MM.1S (cell line): ENCODE measurements at places on chromosomes 4 and X.

- no peak for DNase-seq
These were observed 87.8 kb downstream of the PACRGL start for GRCh38 chr4:20787940-20788665.

- no peak for DNase-seq
These were observed 83.5 kb upstream of the PPARGC1A start for GRCh38 chr4:23973308-23973855.

GRCh38 chrX:133369065-133369464, 46.2 kb downstream of the GPC4 start:
- no peak for DNase-seq

DNA sequence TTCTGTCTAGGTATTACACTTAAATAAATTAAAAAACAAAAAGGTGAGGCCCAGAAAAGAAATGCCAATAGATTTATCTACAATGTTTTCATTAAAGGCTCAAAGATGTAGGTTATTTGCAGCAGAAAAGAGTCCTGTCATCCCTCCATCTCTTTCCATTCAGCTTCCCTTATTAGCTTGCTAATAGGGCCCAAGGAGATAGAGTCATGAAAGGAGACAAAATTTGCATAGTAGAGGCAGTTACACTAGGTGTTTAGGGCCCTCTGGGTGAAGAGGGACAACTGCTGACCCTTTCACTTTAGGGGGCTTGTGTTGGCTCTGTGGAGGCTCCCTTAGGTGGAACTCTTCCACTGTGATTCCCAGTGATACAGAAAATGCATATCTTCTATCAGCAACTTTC, 58.4 kb upstream of the TACR3 start:
- no peak for DNase-seq

DNA sequence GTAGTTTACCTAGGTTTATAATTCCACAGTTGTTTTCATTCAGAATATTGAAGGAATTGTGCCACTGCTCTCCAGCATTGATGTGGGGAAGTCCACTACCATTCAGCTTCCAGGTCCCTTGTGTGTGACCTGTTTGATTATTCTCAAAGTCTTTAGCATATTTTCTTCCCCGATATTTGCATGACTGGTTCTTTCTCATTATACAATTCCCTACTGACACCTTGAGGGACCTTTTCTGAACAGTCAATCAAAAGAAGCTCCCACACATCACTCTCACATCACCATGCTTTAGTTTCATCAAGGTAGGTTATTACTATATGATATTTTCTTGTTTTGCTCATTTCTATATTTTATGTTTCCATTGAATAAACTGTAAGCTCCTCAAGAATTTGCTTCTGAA, 44.1 kb downstream of the SLC39A8 start:
- no peak for DNase-seq

DNA sequence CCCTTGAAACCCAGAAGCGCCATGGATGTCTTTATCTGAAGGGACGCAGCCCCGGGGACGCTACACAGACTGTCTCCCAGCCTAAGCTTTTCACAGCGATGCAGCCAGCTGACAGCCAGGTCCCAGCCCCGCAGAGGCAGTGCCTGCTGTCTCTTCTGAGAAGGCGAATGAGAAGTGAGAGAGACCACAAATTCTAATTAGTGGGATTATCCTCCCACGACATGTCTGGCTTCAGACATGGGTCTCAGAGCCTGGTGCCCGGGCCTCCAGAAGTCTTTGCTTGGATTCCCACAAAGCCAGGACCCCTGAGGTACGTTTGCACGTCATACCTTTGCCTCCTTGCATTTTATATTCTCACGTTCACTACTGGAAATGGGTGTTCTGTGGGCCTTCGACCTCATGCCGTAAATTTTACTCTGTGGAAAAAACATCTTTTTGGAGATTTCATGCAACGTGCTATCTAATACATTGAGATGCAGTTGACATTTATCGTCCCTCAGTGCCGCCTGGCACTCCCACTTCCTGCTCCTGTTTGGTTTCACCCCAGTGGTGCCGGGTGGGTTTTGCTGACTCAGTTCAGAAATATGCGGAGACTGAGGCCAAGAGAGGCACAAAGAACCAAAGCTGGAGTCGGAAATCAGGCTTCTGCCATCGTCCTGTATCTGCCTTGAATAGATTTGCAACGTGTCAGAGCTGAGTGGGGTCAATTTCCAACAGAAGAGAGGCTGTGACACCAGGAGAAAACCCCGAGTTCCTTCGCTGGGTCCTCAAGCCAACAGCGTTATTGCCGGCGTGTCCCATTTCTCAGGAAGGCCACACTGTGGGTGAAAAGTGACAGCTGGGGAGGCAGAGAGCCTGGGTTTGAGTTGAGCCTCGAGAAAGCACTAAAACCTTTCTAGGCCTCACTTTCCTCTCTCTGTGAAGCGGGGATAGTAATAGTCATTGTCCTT, 114.4 kb downstream of the STK32B start:
- no peak for DNase-seq

DNA sequence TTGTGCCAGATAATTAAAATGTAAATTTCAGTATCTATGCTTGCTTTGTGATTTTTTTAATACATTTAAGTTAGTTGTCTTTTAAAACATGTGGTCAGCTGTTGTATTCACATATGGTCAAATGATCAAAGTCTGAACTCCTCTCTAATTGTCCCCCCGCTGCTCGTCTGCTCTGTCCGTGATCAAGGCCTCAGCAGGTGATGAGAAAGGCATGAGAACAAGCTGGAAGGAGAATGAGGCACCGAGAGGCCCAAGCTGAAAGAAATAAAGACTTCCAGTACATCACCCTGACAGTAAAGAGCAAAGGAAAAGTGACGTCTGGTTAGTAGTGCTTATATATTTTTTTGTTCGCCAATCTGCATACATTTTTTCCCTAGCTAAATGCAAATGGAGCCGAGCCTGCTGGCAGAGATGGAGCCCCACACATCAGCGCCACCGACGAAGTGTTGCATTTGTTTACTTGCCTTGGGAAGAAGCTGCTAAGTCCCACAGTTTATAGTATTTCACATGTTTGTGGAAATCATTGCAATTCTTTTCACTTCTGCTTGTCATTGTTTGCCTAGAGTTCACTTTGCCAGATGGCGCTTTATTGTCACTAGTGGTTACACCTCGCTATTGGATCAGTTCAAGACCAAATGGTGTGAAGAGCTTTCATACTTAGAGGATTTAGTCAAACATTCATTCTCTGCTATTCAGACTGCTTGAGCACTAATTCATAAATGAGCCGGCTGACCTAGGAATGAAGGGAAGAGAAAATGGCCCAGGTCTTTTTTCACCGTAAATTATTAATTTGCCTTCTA, 181.5 kb downstream of the ZIC3 start:
- no peak for DNase-seq

- no peak for DNase-seq
These were observed 236.7 kb downstream of the NR3C2 start for GRCh38 chr4:148205476-148205875.

DNA sequence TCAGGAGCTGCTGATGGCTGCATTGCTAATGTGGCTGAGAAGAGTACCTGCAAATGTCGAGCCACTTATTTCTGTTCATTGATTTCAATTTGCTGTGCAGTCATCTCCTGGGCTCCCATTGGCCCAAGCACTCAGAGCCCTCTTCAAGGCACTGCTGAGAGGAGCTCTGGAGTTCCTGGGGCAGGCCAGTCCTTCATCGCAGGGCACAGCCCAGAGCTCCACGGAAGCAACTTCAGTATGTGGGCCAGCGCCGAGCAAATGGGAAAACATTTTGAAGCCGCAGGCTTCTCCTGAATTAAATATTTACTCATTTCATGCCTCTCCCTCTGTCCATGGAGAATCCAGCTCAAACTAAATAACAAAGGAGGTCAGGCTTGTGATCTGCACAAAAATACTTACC, 383.3 kb downstream of the BCOR start:
- DNase-seq = no peak

GRCh38 chr4:4384837-4385236, 2.1 kb upstream of the NSG1 start:
- DNase-seq = no peak

GRCh38 chrX:9249051-9249846, 215.3 kb upstream of the FAM9B start:
- DNase-seq = no peak

DNA sequence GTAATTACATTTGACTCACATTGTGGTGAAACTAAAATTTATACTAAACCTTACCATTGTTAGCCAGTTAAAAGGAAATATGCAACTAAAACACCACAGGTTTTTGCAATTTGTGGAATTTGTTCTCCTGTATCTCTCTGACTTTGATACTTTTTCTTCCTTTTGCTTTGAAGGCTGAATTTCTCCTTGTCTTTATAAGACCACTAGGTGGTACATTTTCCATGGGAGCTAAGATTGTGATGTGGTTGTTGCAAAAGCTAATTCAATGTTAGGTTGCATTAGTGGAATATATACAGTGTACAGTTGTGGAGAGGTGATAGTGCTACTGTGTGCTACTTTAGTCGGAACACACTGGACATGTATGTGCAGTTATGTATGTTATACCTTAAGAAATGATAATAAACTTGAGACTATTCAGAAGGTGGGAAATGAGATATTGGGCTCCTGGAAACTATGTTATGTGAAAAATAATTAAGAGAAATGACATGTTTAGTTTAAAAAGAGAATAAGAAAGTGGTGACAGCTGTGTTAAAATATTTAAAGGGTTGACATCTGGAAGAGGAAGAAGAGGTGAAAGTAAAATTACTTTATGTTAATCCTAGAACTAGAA, 70.3 kb downstream of the ARL9 start:
- peak; percentile 30 for DNase-seq

DNA sequence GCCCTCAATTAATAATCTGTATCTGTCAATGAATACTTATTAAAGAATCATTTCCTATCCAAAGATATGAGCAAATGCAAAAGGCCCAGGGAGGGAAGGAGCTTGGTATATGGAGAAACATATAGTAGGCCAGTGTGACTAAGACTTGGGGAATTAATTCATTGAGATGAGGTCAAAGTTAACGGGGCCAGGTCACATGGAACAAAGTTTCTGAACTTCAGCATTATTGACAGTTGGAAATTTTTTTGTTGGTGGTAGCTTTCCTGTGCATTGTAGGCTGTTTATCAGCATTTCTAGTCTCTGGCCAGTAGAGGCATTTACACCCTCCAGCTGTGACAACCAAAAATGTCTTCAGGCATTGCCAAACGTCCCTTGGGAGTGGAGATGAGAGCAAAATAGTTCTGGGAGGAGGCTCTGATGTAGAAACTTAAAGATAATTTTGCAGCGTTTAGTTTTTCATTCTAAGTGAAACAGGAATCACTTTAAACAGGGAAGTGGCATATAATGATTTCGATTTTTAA, 202.0 kb downstream of the SLC4A4 start:
- DNase-seq = no peak

DNA sequence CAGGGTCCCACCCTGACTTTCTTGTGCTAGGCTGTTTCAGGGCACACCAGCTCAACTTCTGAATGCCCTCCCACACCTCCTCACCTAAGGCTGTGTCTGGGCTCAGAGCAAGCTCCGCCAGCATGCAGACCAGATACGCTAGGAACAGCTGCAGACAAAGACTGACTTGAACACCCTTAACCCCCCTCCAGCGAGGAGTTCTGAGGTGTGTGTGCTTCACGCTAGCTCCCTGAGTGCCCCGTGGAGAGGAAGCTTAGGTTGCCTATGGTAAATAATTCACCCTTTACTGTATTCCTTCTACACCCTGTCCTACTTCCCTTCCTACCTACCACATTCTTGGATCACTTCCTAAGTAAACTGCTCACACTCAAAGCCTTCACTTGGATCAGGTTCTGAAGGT, 115.0 kb downstream of the VCX3B start:
- no peak for DNase-seq

DNA sequence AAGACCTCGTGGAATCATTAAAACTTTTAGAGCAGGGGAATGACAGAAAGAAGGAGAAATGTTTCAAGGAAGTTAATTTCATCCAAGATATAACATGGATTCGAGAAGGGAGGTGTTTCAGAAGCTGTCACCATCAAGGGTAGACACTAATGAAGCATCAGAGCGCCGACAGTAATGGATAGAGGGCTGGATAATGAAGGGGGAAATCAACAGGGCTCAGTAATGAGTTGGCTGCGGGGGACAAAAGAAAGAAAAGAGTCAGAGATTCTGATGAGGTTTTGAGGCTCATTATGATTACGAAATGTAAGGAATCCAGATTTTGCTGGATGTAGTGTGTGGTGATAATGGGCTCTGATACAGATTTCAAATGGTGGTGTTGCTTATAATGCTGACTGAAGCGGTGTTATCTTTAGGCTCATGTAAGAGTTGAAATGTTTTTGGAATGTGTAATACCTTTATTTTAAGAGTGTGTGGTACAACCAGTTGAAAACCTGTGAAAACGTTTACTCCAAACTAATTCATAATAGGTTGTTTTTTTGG, 39.3 kb upstream of the TENM3 start:
- DNase-seq = no peak

DNA sequence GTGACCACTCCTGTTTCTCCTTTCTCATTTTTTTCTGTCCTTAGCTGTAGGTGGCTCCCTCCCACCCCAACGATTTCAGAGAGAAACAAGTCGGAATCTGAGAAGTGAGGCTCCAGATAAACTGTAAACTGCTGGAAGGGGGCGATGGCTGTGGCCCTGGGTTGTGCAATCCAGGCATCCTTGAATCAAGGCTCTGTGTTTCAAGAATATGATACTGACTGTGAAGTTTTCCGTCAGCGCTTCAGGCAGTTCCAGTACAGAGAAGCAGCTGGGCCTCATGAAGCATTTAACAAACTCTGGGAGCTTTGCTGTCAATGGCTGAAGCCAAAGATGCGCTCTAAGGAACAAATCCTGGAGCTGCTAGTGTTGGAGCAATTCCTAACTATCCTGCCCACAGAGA, 37.7 kb downstream of the ETDC start:
- no peak for DNase-seq

DNA sequence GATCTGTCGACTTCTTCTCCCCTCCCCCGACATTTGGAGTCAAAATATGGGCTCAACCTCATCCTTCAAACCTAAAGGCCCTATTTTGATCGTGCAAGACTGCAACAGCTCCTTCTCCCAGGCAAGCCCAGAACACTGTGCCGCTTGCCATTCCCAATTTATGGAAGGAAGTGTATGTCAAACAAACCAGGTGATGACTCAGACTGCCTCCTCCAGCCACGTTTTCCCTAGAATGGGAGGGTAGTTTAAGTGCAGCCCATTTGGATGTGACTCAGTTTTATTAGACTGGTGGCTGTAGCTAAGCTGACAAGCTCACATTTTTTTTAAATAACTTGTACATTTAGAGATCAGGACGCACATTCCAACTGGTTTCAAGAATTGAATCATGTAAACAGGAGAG, 570.4 kb upstream of the DIPK2B start:
- DNase-seq = no peak

- no peak for DNase-seq
These were observed 7.7 kb downstream of the SMIM10L2A start for GRCh38 chrX:135429429-135429828.

DNA sequence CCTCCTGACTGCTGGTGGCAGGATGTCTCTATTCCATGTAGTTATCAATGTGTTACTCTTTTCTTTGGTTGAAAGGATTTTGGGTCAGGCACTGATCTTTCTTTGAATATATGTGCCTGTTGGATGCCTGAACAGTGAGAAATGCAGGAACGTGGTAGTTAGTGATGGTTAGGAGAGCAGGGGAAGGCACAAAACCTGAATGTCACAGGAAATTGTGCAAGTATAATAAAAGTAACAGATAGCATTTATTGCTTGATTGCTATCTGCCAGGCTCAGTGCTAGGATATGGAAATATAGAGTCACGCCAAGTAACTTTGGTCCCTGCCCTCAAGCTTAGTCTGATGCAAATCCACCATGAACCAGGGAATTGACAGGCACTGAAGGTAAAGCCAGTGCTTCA, 219.8 kb upstream of the FAT1 start:
- no peak for DNase-seq
